ENCODE measurements at places on chromosomes 1 and 21.

GRCh38 chr1:88768816-88769215, 84.7 kb downstream of the PKN2 start:
- DNase-seq = no peak

DNA sequence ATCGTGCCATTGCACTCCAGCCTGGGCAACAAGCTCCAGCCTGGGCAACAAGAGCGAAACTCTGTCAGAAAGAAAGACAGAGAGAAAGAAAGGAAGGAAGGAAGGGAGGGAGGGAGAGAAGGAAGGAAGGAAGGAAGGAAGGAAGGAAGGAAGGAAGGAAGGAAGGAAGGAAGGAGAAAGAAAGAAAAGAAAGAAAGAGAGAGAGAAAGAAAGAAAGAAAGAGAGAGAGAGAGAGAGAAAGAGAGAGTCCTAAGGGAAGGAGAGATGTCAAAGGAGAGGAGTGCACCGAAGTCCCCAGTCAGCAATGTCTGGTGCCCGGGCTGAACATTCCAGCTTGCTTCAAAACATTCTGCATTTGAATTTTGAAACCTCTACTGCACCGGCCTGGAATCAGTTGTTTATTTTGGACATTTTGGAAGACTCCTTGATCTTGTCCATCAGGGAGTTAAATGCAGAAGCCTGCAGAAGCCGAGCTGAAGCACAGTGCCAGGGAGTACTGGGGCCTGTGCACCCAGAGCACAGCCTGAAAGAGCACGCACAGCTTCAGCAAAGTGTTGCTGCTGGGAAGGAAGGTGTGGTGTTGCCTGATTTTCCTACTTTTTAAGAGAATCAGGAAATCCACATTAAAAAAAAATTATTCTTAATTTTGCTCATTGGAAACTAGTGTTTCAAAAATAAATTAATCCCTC, 3.7 kb upstream of the IGSF3 start:
- no peak for DNase-seq

DNA sequence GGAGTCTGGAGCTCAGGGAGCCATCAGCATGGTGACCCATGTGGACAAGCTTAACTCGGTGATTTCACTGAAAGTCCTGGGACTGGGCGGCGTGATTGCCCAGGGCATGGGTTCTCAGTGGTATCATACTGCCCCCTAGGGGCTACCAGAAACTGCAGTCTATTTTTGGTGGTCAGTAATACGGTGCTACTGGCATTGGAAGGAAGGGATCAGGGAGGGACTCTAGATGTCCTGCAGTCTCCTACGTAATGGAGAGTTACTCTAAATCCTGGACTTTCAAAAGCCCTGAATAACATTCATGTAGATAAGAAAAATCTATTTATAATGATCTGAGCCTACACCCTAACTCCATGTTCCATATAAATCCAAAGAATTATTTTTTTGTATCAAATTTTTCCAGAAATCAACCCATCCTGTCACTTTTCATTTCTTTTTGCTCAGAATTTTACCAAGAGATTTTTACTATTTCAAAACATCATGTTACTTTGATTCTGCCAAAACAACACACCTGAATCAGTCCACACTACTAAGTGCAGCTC, 37.3 kb downstream of the PABPC4 start:
- DNase-seq = no peak

- DNase-seq = no peak
Measured at GRCh38 chr1:236480758-236481436, 42.9 kb upstream of the LGALS8 start.

DNA sequence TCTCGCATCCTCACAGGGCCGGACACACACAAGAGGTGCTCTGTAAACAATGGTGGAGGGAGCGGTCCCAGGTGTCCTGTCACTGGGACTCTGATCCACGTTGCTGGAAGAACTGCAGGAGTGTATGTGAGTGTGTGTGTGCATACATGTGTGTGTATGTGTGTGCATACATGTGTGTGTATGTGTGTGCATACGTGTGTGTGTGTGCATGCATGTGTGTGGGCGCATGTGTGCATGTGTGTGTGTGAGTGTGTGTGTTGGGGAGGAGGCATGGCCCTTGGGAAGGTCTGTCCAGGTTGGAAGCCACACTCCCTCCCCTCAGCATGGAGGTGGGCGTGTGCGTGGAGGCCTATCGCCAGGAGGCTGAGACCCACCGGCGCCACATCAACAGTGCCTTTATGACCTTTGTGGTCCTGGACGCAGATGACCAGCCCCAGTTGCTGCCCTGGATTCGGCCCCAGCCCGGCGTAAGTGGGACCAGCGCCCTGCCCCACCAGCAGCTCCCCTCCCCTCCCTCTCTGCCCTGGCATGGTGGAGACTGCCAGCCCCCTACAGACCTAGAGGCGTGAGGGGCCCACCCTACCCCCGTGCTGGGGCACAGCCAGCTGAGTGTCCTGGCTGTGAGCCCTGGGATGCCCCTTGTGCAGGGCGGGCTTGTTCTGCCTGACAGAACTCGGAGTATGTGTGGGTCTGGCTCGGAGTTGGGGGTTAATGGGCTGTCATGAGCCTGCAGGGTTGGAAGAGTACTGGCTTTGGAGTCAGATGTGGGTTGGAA, 22.2 kb downstream of the FAM151A start:
- DNase-seq = no peak

DNA sequence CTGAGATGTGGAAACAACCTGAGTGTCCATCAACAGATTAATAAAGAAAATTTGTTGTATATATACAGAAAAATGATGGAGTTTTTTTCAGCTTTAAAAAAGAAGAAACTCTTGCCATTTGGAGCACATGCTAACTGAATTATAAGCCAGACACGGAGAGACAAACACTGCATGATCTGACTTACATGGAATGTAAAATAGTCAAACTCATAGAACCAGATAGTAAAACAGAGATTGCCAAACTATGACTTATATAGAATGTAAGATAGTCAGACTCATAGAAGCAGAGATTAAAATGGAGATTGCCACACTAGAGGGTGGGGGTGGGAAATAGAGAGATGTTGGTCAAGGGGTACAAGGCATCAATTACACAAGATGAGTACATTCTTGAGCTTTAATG, 1786.6 kb downstream of the PLA2G4A start:
- DNase-seq = no peak

DNA sequence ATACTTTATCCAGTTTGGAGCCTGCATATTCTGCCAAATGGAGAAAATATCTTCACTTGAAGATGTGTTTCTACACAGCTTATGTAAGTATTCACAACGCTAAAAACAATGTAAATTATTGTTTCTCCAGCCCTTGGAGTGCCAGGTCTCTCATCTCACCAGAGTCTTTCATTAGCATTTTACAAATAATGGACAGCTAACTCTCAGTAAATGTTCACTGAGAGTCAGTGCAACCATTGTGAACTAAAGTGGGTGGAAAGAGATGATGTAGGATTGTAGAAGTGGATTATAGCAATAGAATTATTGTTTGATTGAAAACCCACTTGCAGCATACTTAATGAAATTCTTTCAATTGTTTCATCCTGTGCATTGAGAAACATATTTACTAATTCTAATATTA, 8.3 kb upstream of the FAM177B start:
- DNase-seq = no peak

- no peak for DNase-seq
Measured at GRCh38 chr21:42213082-42213774, 5.7 kb upstream of the ABCG1 start.

DNA sequence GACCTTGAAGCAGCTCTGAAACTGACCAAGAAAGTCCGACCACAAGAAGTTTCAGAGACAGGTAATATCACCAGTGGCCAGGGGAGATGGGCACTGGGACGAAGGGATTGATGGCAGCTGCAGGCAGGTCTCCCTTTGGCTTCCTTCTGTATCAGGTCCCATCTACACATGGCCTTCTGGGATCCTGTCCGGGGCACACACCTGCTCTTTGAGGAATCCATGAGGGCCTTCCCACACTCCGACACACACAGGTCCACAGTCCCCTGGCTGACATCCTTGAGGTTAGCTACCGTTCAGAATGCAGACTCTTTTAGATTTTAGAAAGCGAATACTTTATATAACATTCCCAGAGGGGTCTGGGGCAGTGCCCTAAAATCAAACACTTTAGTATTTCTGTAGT, 26.5 kb upstream of the TMEM125 start:
- DNase-seq = no peak

- DNase-seq = no peak
Measured at GRCh38 chr1:97252076-97252475, 530.5 kb downstream of the PTBP2 start.

GRCh38 chr1:179141592-179142251, 59.9 kb downstream of the TOR3A start:
- peak; percentile 19 for DNase-seq

DNA sequence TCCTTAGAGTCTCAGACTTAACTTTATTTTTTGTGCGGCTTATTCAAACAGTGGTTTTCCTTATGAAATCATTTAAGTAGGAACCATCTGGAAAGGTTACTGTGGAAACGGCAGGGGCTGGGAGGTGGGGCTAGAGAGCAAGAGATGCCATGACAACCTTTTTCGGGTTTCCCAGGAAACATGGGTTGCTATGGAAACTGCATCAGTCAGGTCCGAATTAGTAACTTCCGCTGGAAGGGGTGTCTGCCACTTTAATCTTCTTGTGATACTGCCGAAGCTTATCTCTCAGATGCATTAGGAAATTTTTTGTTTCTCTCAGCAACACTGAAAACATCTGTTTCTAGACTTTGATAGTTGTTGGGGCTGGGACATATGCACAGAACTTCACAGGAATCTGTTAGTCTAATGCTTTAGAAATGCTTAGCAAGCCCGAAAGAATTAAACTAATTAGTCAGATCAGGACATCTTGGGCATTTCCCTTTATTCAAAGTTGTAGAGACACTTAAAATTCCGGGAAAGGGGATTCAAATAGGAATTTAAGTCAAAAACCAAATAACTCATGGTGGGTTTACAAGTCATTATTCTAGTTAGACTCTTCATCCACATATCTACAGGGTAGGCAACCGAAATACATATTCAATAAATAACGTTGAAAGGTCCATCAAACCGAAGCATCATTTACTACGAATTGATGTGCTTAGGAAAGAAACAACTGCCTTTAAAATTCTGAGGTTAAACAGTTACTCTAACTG, 2.6 kb downstream of the KCNA3 start:
- DNase-seq = peak; percentile 75

GRCh38 chr1:54763816-54764132, 549 bp downstream of the PARS2 start:
- no peak for DNase-seq

DNA sequence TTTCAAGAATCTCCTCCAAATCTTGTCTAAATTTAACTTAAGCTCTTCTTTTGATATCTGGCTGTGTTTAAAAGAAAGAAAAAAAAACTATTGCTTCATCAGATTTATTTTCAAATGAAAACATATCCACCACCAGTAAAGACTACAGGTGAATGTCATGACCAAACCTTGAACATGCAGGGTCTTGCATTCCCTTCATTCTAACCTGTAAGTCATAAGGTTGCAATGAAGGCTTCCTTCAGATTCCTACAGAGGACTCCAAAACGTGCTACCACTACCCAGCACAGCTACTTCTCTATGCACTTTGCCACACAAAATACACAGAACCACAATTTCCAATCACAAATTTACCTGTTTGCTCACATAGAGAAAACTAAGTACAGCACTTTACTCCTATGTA, 26.3 kb downstream of the FRRS1 start:
- no peak for DNase-seq

GRCh38 chr1:77680173-77680572, 2.3 kb downstream of the ZZZ3 start:
- DNase-seq = no peak

- no peak for DNase-seq
Measured at GRCh38 chr1:76944942-76945341, 77.7 kb downstream of the ST6GALNAC5 start.

DNA sequence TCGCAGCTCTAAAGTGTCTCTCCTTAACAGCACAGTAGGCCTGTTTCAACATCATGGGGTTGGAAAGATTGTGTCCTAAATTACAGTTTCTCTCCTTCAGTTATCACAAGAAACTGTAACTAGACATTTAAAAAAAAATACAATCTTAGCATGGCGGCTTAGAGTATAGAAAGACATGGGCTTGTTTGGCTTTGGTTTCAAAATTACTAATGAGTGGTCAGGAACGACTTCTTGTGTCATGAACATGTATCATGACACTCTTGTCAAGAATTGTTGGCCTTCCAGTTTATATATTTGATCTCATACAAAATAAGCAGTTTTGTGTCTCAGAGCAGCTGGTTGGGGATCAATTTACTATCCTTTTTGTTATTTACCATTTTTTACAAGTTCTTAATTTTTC, 2.1 kb downstream of the GJA8 start:
- DNase-seq = no peak

- DNase-seq = no peak
Measured at GRCh38 chr1:27603309-27603680, 649 bp downstream of the AHDC1 start.

- DNase-seq = no peak
Measured at GRCh38 chr1:234827656-234828055, 217.7 kb upstream of the IRF2BP2 start.

DNA sequence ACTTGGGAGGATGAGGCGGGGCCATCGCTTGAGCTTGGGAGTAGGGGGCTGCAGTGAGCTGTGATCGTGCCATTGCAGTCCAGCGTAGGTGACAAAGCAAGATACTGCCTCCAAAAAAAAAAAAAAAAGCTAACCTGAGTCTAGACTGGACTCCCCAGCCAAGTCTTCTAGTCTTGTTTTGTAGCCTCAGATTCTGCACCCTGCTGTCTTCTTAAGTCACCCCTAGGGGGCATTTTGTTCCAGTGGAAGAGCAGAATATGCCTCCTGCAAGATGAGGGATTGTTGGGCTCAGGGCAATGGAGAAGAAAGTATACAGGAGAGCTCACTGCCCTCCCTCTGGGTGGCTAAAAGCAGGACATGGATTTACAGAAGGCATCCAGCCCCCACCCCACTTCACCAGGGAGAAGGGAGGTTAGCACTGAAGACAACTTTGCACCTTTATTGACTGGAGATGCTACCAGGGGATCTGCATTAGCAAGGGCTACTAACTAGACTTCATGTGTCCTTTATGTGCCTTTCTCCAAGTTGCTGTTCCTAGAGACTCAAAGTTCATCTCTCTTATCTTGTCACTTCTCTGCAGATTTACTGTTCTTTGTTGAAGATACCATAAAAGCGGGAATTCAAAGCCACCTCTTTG, 15.3 kb upstream of the RNF187 start:
- no peak for DNase-seq

DNA sequence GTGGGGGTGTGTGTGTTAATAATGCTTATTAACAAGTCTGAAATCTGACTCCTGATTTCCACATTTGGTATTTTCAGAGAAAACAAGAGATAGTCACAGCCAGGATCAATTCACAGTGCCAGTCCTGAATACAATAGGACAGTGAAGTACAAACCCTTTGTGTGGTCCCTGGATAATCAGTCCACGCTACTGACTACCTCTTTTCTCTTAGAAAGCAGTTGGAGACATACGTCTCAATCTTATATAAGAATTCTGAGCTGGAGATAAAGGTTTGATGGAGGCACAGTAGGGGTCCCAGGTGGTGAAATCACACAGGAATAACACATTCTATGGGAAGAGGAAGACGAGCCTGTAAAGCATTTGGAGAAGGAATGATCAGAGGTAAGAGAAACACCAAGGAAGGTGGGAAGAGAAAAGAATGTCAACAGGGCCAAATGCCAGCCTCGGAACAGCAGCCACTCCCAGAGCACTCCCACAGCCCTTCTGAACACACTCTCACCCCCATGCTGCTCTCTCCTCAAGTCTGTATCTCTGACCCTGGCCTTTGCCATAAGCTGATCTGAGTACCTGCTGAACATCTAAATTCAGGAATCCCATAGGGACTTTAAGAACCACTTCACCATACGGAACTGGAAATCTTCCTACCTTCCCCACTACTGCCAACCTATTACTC, 48.6 kb downstream of the TRAF5 start:
- no peak for DNase-seq
